Renal pelvis (tissue), 12 donors: ENCODE measurements at places on chromosomes 13 and 19. TPM values are rescaled to one million over a fixed set of nuclear protein-coding genes. Genes with fewer than 3 reads are reported as not detected.

DNA sequence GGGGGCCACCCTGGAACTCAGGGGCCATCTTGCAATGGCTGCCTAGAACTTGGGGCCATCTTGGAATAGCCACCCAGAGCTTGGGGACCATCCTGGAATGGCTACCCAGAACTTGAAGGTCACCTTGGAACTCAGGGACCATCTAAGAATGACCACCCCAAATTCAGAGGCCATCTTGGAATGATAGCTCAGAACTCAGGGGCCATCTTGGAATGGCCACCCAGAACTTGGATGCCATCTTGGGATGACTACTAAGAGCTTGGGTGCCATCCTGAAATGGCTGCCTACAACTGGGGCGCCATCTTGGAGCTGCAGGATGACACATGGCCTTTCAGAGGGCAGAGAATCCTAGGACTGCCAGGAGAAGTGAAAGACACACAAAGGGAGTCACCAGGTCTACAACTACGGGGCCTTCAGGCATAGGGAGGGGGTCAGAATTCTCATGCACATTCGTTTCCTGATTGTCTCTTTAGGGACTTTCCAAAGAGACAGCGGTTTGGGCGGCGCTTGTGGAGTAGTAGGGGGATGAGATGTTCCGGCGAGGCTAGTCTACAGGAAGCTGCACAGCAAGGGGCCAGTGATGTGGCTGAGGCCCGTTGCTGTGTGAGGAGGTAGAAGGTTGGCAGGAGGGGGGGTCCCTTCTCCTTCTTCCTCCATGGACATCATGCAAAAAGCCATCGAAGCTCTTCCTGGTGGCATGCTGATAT, 125.0 kb downstream of the IER2 start:
- no peak for DNase-seq

- DNase-seq, result no peak
These were observed 73.1 kb upstream of the MTIF3 start for GRCh38 chr13:27523346-27524073.

GRCh38 chr13:47277774-47278173, 380.9 kb upstream of the HTR2A start:
- DNase-seq, result no peak

The RASA3 gene
- polyA plus RNA-seq, result 11.3 TPM

The CHST8 gene
- 0.41 TPM for polyA plus RNA-seq

- DNase-seq, result no peak
These were observed 29.1 kb upstream of the POP4 start for GRCh38 chr19:29576761-29577648.
